Hepatocyte (in vitro differentiated cells): ENCODE measurements at places on chromosomes 3 and 15.
A peak's percentile ranks its signal among the peaks of the same experiment; 100 is the strongest.

GRCh38 chr15:64050281-64051092 is 4.2 kb upstream of the DAPK2 start:
- DNase-seq, result peak; percentile 53

GRCh38 chr3:39141171-39141995 is 12.0 kb downstream of the CSRNP1 start:
- DNase-seq, result peak; percentile 76

DNA sequence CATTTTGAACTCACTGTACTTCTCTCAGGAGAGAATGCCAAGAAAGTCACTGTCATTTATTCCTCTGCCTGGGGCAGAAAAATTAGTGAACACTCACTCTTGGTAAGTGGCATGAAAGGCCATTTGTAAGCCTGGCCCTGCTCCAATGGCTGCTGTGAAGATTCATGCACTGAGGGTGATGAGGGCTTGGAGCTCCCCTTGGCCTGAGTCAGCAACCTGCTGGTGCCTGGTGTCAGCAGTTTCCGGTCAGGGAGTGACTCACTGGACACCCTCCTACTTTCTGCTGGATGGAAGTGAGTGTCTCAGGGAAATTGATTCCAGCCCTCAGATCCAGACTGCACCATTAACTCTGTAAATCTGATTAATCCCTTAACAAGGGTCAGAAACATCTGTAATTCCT is 37.6 kb downstream of the TRA2B start:
- peak; percentile 85 for DNase-seq

DNA sequence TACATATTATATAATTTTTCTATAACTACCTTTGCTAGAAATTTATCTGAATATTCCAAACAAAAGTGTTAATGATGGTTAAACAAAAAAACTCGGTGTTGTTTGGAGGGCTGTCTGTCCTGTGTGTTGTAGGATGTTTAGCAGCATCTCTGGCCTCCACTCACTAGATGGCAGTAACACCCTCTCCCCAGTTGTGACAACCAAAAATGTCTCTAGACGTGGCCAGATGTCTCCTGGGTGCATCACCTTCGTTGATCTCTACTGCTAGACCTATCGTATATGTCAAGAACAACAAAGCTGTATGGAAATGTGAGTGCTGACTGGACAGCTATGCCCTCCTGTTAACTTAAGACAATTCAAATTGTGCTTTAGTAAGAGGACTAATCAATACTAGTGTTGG is 14.1 kb downstream of the ANKRD34C start:
- DNase-seq, result no peak
